ENCODE measurements at places on chromosomes 5 and 9. TPM values are rescaled to one million over a fixed set of nuclear protein-coding genes. Genes with fewer than 3 reads are reported as not detected.

- no peak for DNase-seq
Measured at GRCh38 chr5:110968246-110969005, 103.1 kb upstream of the TSLP start.

GRCh38 chr5:69268899-69269298 lies 34.2 kb downstream of the CDK7 start:
- DNase-seq: no peak

GRCh38 chr5:16871746-16872339 lies 64.2 kb downstream of the MYO10 start:
- DNase-seq: no peak

- DNase-seq: no peak
Measured at GRCh38 chr9:93317495-93318094, 133.7 kb downstream of the WNK2 start.

- DNase-seq: no peak
Measured at GRCh38 chr5:148733601-148734438, 79.5 kb upstream of the HTR4 start.

DNA sequence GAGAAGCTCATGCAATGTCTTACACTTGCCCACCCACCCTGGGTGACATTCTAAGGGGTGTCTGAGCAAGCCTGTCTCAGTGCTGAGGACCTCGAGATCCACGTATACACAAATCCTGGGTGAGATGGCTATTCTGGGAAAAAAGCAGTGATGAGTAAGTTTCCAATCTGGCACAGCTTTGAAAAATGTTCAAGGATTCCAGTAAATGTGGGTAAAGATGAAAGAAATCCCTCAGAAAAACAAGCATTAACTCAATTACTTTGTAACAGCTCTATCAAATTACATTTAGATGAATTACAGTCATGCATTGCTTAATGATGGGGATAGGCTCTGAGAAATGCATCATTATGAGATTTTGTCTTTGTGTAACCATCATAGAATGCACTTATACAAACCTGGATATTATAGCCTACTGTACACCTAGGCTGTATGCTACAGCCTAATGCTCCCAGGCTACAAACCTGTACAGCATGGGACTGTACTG lies 26.9 kb downstream of the GOLM1 start:
- no peak for DNase-seq

DNA sequence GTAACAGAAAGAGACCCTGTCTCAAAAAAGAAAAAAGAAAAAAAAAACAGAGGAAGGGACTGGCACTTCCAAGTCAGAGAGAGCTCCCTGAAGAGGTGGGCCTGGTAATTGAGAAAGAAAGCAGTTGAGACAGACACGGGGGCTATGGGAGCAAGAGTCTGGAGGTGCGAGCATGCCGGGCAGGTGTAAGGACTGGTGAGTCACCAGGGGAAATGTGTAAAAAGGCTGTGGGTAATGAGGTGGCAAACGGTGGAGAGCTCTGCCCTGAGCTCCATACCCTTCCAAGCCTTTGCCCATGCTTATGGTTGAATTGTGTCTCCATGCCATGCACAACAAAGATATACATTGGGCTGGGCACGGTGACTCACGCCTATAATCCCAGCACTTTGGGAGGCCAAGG lies 18.0 kb upstream of the JADE2 start:
- DNase-seq: no peak

GRCh38 chr9:37639109-37639762 lies 11.5 kb upstream of the FRMPD1 start:
- DNase-seq: no peak

- DNase-seq: no peak
Measured at GRCh38 chr9:114501796-114502682, 3.2 kb downstream of the WHRN start.

DNA sequence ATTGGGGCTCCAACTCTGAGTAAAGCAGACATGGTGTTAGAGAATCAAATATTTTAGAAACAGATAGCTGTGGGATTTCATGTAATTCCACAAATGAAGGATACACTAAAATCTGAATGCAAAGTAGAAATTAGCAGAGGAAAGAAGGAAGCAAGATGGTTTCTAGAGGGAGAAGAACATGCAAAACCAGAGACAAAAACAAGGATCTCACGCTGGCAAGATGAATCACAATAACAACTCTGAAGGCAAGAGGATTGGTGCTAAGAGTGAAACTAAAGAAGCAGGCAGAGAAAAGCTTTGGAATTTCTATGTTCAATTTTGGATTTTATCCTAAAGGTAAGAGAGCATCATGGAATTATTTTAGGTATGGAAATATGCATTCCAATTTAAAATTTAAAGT lies 857.2 kb upstream of the COX7C start:
- no peak for DNase-seq

Gene STOM
- 49.8 TPM for total RNA-seq

Gene TMEM232
- 2.0 TPM for total RNA-seq

Gene SHC3
- total RNA-seq: 0.03 TPM

Gene SLC27A6
- not detected for total RNA-seq

Gene TLX3
- not detected for total RNA-seq

Data from GM12878 (cell line).